ENCODE measurements at places on chromosomes 1 and 21.

DNA sequence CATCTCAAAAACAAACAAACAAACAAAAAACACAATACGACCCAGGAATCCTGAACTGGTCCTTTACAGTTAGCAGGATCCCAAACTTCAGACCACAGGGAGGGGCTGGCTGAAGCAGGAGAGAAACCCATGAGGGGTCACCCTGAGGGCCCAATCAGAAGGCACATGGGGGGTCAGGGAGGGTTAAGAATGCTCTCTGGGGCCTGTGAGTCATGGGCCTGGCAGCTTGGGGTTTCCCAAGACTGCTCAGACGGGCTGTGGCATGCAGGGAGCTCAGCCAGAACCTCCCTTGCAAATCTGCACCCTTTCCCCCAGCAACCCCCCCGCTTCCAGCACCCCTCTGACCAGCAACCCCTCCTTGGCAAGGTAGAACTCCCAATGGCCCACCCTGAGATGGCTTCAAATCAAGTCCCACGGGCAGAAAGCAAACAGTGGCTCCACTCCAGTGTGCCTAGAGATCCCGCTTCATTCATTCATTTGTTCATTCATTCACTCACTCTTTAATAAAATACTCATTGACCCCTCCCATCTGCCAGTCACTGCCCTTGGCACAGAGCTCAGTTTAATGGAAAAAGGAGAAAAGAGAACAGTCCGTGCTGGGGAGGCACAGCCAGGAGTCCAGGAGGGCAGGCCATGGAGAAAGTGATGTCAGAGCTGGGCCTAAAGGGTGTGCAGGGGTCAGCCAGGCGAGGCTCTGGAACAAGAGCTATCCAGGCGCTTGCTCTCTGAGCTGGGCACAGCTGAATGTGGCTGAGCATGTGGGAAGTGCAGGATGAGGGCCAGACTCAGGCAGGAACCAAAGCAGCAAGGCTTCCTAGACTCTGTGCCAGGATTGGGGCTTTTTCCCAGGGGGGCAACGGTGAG, 8.2 kb downstream of the UQCRHL start:
- no peak for DNase-seq

DNA sequence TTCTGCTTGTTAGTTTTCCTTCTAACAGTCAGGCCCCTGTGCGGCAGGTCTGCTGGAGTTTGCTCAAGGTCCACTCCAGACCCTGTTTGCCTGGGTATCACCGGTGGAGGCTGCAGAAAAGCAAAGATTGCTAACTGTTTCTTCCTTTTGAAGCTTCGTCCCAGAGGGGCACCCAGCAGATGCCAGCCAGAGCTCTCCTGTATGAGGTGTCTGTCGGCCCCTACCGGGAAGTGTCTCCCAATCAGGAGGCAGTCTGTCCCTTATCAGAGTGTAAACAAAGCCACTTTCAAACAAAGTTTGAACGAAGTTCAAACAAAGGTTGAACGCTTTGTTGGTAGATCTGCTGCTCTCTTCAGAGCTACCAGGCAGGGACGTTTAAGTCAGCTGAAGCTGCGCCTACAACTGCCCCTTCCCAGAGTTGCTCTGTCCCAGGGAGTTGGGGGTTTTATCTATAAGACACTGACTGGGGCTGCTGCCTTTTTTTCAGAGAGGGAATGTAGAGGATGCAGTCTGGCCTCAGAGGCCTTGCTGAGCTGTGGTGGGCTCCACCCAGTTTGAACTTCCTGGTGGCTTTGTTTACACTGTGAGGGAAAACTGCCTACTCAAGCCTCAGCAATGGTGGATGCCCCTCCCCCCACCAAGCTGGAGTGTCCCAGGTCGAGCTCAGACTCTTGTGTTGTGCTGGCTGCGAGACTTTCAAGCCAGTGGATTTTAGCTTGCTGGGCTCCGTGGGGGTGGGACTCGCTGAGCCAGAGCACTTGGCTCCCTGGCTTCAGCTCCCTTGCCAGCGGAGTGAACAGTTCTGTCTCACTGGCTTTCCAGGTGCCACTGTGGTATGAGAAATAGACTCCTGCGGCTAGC, 401.8 kb downstream of the SRGAP2C start:
- no peak for DNase-seq

DNA sequence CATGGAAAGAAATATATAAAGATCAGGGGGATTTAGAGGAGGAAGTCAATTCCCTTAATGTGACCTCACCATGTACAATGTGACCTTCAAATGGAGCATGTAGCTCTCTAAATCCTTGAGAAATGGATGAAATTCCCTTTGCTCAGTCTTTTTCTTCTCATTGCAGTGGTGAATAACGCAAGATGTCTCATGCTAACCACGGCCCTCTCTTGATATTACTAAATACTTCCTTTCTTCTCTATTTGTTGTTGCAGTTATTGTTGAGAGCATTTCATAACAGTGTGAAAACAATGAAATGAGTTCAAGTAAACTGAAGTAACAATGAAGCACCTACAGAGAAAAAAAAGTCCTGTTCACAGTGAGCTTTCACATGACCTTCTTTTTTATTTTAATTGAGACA, 55.6 kb downstream of the ZNF281 start:
- no peak for DNase-seq

GRCh38 chr1:168767894-168768584, 39.0 kb upstream of the DPT start:
- no peak for DNase-seq

DNA sequence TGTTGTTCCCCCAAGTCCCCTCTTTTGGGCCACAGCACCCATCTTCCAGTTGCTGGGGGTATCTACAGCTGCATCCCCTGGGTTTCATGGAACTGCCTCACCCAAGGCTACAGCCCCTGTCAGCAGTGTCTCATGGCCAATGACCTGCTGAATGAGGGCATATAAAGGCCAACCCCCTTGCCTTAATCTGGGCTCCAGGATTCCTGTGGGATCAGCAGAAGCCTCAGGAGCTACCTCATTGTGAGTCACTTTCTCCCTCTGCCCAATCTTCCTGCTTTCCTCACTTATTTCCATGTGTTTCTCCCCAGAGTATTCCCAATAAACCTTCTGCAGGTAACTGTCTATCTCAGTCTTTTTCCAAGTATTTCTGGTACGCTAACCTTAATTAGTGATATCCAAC, 37.3 kb upstream of the SYT14 start:
- DNase-seq: no peak

DNA sequence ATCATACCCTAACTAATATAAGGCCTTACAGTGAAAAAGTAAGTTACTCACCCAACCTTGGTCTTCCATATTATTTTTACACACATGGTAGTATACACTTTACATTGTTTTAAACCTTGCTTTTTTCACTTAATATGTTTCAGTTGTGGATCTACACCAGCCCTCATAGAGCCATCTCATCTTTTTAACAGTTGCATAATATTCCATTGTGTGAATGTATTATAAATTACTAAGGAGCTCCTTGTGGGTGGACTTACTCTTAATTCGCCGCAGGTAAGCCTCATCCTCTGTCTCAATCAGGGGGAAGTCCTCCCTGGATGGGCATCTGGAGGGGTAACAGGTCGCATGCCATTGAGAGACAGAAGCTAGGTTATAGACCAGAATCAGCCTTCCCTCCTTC, 13.2 kb downstream of the RXFP4 start:
- no peak for DNase-seq

DNA sequence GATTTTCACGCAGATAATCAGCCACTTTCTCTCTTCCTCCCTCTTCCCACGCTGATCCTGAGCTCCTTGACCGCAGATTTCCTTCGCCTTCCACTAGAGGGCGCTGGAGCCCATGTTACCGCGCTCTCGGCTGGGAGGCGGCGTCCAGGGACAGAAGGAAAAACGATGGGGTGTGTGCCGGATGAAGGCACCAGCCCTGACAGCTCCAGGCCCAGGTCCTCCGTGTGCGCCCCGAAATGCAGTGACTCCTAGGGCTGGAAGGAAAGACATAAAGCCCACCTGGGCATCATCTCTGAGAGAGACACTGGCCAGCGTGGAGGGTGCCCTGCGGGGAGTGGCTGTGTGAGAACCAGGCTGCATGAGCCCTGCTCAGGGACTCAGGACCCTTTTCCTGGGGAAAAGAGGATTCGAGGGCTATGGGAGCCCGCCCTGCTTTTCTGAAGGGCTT, 44.9 kb upstream of the CYP2J2 start:
- peak; percentile 19 for DNase-seq

GRCh38 chr1:112418099-112418892, 22.3 kb downstream of the CTTNBP2NL start:
- DNase-seq: no peak

DNA sequence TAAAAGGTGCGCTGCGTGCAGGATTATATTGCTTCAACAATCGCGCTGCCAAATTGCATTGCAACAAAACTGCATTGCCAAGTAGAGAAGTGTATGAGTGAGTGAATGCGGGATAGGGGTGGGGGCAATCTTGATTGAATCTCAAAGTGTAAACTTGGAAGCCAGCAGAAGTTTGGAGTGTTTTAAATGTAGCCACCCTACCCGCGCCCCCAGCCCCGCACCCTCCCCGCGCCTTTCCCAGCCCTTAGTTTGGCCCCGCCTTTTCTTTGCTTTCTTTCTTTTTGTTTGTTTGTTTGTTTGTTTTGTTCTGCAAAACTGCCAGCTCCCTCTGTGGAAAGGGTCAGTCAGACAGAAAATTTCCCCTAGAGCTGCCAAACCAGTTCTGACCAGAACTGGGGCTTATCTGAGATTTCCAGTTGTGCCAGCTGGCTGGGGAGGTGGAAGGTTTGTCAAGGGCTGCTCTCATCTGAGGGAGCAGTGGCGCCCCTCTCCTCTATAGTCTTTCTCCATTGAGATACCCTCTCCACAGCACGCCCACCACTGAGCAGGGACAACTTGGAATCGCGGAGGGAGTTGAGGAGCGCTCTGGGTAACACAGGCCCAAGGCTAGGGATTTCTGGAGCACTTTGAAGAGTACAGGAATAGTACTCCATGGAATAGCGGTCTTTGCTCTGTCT, 666 bp upstream of the BEND5 start:
- DNase-seq: no peak

- peak; percentile 44 for DNase-seq
Measured at GRCh38 chr1:212699625-212700222, at the start of gene BATF3. Gene BATF3, minus strand, starts transcription at chr1:212699840. Its CDS starts 78 bp downstream, at chr1:212699762.

GRCh38 chr1:86706018-86706635, 1.8 kb downstream of the SH3GLB1 start:
- DNase-seq: no peak

- no peak for DNase-seq
Measured at GRCh38 chr1:111474106-111474505, 322 bp downstream of the C1orf162 start.

- no peak for DNase-seq
Measured at GRCh38 chr1:163610486-163610885, 288.7 kb downstream of the NUF2 start.

DNA sequence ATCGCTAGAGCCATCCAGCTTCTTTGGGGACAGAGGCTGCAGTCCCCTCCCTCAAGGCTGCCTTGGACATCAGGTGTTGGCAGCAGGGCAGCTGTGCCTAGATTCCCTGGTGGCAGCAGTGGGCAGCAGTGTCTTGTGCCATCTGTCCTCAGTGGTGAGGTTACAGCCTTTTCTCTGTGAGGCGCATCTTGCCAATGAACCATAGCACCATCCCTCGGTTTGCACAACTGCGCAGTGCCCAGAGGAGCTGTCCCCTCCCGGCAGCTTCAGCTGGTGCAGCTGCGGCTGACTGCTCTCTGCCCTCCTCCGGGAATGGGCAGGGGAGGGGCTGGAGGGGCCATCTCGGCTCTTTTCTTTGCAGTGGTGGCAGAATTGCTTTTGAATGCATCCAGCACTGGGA, 59.0 kb upstream of the C8B start:
- DNase-seq: no peak

GRCh38 chr1:25695090-25695770, 78.6 kb downstream of the MAN1C1 start:
- DNase-seq: no peak

DNA sequence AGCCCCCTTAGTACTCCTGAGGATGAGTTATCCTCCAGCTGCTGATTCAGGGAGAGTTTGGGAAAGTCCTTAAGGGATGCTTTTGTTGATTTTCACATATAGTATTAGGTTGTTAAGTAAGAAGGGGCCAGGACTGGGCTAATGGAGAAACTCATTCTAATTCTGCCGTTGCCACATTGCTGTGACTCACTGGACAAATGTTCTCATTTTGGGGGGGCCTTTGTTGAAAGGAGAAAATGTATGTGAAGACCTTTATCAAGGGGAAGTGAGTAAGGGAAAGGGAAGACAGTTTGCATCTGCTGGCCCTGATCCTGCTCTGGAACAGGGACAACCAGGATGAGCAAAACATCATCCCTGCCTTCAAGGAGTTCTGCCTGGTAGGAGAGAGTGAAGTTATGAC, 123.2 kb upstream of the FGGY start:
- no peak for DNase-seq

DNA sequence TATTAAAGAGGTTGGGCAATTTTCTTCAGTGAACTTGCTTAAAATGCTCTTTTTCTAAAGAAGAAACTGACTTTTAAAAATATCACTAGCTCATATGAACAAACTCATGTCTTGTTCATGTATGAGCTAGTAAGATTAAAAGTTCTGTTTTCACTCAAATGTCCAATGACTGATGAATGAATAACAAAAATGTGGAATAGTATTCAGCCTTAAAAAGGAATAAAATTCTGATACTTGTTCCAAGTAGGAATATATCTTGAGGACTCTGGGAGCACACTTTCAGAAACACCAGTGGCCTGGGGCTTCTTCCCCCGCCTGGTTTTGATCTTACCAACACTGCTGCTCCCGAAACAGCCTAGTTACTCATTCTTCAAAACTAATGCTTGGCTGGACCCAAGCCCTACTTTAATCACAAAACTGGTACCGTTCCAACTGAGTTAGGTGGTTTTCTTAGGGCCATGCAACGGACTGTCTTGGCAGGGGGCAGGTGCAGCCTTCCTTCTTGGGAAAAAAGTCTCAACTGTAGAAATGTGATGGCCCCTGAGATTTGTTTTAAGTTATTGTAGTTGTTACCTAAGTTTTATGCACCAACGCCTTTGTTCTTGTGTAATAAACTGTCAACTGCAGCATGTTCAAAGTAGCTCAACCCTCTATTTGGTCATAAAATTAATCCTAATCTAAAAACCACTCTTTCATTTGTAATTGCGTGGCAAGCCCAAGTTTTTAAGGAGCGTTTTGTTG, 116.0 kb downstream of the ETS2 start:
- no peak for DNase-seq

DNA sequence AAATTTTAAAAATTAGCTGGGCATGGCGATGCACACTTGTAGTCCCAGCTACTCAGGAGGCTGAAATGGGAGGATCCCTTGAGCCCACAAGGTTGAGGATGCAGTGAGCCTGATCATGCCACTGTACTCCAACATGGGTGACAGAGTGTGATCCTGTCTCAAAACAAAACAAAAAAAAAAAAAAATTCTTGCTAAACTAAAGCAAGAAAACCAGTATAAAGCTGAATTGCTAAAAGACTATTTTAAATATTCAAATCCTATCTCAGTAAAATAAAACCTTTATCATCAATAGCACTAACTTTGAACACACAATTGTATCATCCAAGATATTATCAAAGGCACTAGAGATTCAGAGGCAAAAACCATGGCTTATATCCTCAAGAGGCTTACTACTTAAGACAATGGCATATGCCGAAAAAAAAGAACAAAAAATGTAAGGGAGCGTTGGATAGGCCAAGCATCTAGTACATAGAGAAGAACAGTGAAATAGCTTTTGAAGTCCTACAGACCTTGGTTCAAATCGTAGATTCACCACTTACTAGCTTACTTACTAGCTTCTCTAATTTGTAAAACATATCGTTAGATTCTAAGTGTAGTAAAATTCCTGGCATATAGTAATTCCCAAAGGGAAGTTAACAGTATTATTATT, 3.6 kb downstream of the EPS15 start:
- no peak for DNase-seq

GRCh38 chr1:169235568-169235967, 129.1 kb downstream of the ATP1B1 start:
- no peak for DNase-seq
